NCI-H2171 treated with DMSO at 0.1 percent for 48 hours (cell line): ENCODE measurements at places on chromosomes 11 and 22.

- DNase-seq, result no peak
These were observed 54.4 kb upstream of the JAM3 start for GRCh38 chr11:134014511-134014910.

GRCh38 chr22:27795696-27796517 is 5.6 kb downstream of the MN1 start:
- peak; percentile 17 for DNase-seq

DNA sequence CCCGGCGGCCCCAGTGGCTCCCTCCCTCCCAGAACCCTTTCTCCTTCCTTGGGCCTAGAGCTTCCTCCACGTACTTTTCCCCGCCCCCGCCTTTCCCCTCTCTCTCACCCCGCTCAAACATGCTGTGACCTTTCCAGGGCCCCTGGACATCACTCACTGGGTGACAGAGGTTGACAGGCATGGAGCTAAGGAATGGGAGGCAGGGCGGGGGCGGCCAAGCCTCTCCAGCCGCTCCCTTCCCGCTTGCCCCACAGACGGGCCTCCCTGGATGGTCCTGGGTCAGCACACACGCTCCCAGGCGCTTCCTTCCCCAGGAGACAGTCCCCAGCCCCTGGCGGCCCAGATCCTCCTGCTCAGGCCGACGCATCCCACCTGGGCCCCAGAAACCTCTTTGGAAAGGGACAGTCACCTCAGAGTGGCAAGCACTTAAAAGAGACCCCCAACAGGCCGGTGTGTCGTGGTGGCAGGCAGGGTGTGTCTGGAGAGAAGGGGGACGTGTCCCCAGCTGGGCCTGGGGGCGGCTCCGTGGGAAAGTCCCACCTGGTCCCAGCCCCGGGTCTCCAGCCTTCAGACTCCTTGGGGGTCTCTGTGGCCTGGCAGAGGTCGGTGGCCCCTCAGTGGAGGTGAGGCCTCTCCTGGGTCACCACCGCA is 8.8 kb downstream of the H19 start:
- no peak for DNase-seq

GRCh38 chr11:78427615-78428265 is 10.1 kb upstream of the GAB2 start:
- peak; percentile 16 for DNase-seq

GRCh38 chr11:71170624-71171423 is 81.6 kb downstream of the SHANK2 start:
- no peak for DNase-seq
